ENCODE measurements at places on chromosomes 1 and 21.

- no peak for DNase-seq
Observed at GRCh38 chr1:16134066-16134801, 21.6 kb downstream of the EPHA2 start.

GRCh38 chr1:157262422-157262821, 124.2 kb upstream of the ETV3 start:
- no peak for DNase-seq

DNA sequence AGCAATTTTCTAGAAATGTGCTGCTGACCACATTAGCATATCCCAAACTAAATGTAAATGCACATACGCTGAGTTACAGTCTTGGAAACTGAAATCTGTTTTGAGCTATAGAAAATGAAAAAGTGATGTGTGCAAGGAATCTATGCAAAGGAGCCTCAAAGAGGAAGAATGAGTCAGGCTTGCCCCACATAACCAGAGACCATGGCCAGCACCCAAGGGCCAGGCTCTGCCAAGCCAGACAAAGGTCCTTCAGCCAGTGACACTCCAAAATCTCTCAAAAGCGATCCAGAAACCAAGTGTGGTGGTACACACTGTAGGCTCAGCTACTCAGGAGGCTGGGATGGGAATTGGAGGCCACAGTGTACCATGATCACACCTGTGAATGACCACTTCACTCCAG, 195.2 kb downstream of the TOMM20 start:
- DNase-seq: no peak

DNA sequence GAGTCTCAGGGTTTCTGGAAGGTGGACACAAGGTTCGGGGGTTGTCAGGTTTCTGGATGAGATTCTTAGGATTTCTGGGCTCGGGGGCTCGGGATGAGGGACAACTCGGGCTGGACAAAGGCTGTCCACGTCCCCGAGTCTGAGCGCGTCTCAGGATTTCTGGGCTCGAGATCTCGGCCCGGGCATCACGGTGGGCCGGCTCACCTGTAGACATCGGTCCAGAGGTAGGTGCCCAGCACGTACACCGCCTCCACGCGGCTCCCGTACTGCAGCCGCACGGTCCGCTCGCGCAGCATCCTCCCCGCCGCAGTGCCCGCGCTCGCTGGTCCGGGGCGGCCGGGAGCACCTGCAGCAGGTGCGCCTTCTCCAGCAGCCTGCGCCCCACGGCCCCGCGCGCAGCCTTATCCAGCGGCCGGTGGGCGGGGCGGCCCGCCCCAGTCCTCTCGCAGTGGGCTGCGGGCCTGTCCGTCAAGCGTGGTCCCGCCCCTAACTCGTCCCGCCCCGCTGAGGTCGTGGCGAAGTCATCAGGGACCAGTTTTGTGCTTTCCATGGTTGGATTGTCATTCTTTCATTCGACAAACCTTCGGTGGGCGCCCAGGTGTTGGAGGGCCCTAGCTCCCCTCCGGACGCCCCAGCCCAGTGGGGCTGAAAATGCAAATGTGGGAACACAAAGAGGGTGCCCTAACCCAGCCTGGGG, at the start of gene PADI2:
Gene PADI2, minus strand, starts transcription at position 376 of the 697 bp plus-strand sequence. Its CDS starts 80 bp downstream, at position 296.
- no peak for DNase-seq

DNA sequence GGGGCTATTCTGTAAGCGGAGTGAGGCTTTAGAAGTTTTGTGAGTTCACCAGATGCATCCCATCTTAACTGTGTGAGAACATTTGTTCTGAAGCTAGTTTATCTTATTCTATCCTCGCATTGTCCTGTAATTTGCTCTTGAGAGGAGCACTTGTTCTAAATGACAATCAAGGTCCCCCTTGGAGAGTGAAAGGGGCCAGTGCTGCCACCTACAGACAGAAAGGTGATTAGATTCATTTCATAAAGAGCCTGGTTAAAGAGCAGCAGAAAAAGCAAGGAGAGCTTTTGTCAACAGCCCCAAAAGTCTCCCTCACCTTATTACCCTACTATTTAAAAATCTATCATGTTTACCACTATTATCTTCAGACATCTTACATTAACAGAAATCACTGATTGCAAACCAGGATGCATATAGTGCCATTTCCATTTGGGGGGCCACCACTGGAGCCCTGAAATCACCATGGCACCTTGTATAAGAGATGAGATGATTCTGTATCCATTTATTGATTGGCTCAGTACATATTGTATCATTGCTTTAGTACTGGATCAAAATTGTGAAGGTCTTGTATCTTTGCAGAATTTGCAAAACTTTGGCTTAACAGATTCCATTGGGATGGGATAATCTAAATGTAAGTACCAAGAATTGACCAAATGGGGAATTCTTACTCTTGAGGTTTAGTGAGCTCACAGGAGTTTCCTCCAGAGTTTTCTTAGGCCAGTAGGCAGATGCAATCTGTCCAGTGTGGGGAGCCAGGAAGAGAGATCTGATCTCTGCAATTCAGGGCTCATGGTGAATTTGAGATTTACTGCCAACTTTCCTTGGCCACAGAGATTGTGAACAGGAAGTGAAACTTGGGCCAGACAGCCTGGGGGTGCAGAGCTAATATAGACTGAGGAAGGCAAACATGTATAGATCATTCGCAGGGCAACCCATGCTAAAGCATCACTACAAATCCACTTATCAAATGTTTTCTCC, 64.3 kb upstream of the TRABD2B start:
- DNase-seq: peak; percentile 86

DNA sequence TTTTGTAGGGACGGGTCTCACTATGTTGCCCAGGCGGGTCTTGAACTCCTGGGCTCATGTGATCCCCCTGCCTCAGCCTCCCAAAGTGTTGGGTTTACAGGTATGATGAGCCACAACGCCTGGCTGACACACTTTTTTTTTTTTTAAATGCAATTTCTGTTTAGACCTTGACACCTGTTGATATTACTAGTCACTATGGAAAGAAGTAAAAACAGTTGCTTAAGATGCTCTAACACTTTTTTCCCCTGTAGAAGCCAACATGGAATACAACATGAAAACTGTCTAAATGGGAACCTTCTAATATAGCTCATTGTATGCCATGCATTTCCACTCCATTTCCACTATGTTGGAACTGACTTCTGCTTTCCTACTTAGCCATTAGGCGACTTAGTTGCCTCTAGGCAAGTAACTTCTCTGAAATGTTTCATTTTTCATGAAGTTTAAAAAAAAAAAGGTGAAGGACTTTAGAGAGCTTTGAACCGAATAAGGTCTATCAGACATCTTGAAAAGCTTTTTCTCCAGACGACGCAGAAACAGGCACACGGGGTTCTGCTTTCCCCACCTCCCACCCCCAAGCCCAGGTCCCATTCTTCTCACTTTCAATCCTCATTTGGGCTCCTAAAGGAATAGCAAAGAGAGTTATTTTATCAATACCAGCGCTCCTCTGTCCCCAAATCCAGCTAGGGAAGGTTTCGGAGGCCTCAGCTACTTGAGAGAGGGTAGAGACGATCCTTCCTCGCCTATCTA, 648 bp upstream of the DR1 start:
- no peak for DNase-seq

Measured in NT2/D1 (cell line).